ENCODE measurements at places on chromosomes 11 and 22. TPM values are rescaled to one million over a fixed set of nuclear protein-coding genes. Genes with fewer than 3 reads are reported as not detected.

Gene HORMAD2
- not detected for total RNA-seq

GRCh38 chr11:109405671-109406070 lies 16.3 kb upstream of the C11orf87 start:
- DNase-seq = no peak

Gene IGF2
- 34.6 TPM for total RNA-seq

DNA sequence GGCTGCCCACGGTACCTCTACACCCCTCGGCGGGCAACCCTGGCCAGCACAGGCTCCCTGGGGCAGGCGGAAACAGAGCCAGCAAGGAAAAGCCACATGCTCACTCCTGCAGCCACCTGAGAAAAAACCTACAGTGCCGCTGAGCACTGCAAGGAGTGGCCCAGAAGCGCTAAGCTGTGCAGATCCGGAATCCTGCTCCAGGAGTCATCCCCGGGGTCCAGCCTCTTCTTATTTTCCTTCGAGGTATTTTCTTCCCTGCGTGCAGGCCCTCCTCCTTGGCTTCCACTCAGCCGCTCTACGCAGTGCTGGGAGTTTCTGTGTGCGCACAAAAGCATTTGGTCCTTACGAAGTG lies 81.0 kb downstream of the TRMU start:
- DNase-seq = no peak

GRCh38 chr11:14228356-14228755 lies 130.6 kb downstream of the RRAS2 start:
- no peak for DNase-seq

DNA sequence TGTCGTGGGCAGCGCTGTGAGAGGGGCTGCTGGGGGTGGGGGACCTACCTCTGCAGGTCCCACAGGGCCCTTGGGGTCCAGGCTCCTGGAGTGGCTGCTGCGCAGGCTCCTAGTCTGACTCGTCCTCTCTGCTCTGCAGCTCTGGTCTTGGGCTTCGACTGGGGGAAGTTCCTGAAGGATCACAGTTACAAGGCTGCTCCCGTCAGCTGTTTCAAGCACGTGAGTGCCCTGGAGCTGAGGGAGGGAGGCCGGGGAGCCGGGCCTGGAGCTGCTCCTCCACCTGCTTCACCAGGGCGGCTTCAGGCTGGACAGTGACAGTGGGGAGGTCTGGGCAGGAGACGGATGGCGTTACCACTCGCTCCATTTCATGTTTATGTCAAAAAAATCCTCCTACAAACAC lies 11.9 kb downstream of the L3MBTL2 start:
- DNase-seq = no peak

DNA sequence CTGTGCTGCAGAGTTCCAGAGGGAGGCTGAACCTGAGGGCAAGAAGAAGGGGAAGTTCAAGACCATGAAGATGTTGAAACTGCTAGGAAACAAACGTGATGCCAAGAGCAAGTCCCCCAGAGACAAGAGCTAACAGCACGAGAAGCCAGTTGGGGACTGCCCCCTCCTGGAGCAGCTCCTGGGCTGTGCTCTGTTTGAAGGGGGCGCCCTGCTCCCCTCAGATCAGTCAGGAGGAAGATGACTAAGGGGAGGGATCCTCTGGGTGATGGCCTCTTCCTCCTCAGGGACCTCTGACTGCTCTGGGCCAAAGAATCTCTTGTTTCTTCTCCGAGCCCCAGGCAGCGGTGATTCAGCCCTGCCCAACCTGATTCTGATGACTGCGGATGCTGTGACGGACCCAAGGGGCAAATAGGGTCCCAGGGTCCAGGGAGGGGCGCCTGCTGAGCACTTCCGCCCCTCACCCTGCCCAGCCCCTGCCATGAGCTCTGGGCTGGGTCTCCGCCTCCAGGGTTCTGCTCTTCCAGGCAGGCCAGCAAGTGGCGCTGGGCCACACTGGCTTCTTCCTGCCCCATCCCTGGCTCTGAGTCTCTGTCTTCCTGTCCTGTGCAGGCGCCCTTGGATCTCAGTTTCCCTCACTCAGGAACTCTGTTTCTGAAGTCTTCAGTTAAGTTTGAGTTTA lies 12.6 kb downstream of the C22orf23 start:
- DNase-seq = no peak

DNA sequence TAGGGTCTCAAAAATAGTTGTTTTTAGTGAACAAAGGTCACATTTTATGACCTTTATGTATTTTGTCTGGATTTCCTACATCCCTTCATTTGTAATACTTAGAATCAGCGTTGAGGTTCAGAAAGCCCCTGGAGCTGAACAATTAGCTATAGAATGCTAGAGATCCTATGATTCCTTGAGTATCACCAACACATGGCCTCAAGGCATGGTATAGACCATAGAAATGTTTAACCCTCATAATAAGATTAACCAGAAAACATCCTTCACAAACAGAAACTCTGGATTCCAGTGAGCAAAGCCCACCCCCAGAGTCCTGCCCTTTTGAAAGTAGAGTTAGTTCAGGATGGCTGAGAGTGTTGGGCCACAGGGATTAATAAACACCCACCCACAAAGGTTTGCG lies 77.3 kb downstream of the CYB5R2 start:
- DNase-seq = no peak

DNA sequence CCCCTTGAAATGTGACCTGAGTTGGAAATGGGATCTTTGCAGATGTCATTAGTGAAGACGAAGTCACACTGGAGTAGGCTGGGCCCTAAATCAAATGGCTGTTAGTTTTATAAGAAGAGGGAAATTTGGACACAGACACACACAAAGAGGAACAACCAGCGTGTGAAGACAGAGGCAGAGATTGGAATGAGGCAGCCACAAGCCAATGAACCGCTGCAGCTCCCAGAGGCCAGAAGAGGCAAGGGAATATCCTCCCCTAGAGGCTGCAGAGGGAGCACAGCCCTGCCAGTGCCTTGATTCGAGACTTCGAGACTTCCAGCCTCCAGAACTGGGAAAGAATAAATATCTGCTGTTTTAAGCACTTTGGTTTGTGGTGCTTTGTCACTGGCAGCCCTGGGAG lies 484.5 kb downstream of the MN1 start:
- DNase-seq = no peak

- DNase-seq = peak; percentile 46
These were observed 15.1 kb downstream of the TRMU start for GRCh38 chr22:46350646-46351045.

GRCh38 chr22:22730655-22731373 lies 86.4 kb downstream of the GGTLC2 start:
- no peak for DNase-seq

Gene MS4A3
- not detected for total RNA-seq

- DNase-seq = no peak
These were observed 12.9 kb upstream of the WT1 start for GRCh38 chr11:32448232-32448631.

GRCh38 chr22:28034760-28035401 lies 115.8 kb upstream of the PITPNB start:
- peak; percentile 88 for DNase-seq

Gene TTLL1
- total RNA-seq = 4.2 TPM
